Non-pigmented ciliary epithelial cell (primary cell): ENCODE measurements at places on chromosomes 3 and 15.

GRCh38 chr3:183873914-183874313, 10.8 kb downstream of the PARL start:
- DNase-seq, result no peak

DNA sequence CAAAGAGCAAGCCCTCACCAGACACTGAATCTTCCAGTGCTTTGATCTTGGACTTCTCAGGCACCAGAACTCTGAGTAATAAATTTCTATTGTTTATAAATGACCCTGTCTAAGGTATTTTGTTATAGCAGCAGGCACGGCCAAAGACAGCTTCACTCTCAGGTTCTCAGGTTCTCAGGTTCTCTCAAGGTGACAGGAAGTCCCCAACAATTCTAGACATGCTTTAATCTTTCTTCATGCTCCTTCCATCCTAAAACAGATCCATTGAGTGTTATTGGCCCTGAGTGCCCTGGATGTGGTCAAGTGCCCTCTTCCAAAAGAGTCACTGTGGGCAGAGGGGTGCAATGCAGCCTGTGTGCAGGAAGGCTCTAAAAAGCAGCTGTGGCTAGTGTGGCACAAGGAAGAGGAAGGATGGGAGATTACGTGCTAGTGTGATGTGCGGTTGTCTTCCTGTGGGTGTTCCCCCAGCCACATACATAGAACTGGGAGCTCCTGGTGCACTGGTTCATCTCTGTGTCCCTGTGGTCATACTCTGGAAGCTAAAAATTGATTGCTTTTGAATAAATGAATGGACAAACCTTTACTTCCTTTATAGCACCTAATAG, 11.0 kb upstream of the RAB7A start:
- no peak for DNase-seq

DNA sequence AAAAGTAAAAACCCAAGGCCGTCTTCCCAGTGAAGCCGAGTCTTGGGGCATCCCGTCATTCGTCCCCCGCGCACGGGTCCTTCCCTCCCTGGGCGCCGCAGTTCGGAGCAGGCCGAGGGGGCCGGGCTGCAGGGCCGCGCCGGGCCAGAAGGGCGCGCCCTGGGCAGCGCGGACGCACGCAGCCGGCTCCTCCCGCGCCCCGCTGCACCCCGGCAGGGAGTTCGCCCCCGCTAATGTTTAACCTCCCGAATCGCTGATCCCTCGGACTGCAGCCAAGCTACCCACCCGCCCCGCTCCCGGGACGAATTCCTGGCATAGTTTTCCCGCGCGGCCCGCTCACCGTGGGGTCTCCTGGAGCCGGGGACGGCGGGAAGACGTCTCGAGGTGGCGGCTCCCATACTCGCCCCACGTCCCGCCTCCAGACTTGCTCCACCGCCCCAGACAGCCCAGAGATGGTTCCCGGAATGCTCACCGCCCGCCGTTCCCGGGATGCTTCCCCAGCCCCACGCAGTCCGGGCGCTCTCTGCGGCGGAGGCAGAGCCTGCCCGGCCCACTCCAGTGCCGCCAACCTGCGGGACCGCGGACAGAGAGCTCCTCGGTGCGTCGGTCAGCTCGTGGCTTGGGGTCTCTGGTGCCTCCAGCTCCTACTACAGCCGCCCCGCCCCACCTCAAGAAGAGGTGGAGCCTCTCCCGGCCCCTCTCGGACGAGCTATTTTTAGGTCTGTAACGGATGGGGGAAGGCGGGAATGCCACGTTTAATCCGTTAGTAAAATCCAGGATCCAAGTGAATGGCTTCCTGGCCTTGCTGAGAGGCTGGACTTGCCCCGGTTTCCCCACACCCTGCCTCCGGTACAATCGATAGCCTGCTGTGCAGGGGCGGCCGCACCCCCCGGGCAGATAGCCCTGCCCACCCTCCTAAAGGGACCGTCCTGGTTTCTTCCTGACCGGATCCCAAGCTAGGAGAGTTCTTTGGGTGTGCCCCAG, at the start of gene DZIP1L:
TSS of gene DZIP1L (minus strand) at position 621 of the 984 bp plus-strand sequence. CDS start 11,637 bp downstream, outside the sequence.
- no peak for DNase-seq

- DNase-seq, result no peak
Observed at GRCh38 chr3:38563070-38563885, 67.1 kb downstream of the EXOG start.
